ENCODE measurements at places on chromosomes 1 and 21. TPM values are rescaled to one million over a fixed set of nuclear protein-coding genes. Genes with fewer than 3 reads are reported as not detected.

DNA sequence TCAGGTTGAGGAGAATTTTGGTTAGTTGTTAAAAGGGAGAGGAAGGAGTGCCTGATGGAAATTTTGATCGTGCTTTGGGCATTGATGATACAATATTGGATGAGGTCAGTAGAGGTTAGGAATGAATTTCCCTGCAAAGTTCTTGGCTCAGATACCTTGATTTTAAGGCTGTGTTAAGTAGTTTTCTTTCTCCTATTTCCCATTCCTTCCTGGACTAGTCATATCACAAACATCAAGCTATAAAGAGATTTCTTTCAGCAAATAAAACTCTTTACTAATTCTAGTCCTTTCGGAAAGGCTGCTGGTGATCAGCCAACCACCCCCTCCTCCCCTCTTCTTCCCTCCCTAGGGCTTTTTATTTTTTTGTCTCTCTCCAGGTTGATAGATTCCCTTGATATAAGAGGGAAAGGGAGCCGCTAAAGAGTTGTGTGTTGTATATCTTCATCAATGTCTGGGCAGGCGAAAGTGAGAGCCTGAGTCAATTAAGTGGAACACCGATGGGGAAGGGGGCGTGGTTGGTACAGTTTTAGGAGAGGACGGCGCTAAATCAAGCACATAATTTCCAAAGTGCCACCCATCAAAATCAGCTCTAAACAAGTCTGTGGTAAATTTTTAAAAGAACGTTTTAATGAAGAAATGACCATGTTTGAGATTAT, 100.1 kb upstream of the PLXNA2 start:
- H3K27me3 ChIP-seq: no peaks in the 10 kb centered on the region
- DNase-seq: no peak
- no peaks in the 10 kb centered on the region for H3K4me1 ChIP-seq
- no peaks in the 10 kb centered on the region for H3K36me3 ChIP-seq

DNA sequence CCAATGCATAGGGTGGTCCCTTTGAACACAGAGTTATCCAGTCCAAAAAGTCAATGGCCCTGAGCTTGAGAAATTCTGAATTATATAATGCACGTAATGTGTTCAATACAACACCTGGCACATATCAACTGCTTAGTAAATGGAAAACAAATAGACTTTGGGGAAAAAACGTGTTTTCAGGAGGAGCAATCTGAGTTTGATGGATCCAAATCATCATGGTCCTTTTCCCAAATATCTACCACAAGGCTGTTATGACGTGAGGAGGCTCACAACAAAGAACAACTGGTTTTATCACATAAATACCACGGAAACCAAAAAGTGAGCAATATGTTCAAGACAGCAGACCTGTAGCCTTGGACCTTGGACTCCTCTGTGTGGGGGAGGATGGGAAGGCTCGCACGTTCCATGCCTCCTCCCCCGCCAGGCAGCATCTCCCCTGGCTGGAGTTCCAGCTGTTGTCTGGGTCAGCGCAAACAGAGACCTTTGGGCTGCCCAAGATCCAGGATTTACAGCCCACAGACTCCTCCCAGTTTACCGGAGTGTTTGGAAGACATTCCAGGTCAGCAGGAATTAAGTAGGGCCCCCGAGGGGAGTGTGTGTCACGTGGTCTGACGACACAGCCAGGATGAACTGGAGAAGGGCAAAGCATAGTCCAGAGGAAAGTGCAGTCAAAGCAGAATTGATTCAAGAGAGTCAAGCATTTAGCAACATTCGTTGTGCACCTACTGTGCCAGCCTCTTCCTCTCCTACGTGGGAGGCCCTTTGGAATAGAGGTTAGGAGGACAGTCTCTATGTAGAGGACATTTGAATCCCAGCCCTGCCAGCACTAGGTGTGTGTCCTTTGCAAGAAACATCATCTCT, 32.2 kb upstream of the MED18 start:
- no peak overlapping the region for H3K4me3 ChIP-seq
- no peaks in the 10 kb centered on the region for H3K36me3 ChIP-seq
- H3K4me1 ChIP-seq: no peaks in the 10 kb centered on the region
- no peaks in the 10 kb centered on the region for H3K27me3 ChIP-seq
- H3K27ac ChIP-seq: no peak overlapping the region

GRCh38 chr21:23887725-23888306, 1719.5 kb downstream of the MRPL39 start:
- H3K27me3 ChIP-seq: no peaks in the 10 kb centered on the region
- no peak for DNase-seq
- H3K4me1 ChIP-seq: no peaks in the 10 kb centered on the region
- H3K36me3 ChIP-seq: no peaks in the 10 kb centered on the region
- H3K27ac ChIP-seq: no peak overlapping the region

The KCNH1 gene
- total RNA-seq: not detected

The B4GALT3 gene
- total RNA-seq: 29.3 TPM

The BEND5 gene
- total RNA-seq: 4.4 TPM

The FMO1 gene
- 0.71 TPM for total RNA-seq
